ENCODE measurements at places on chromosomes 4 and X.
A peak's percentile ranks its signal among the peaks of the same experiment; 100 is the strongest.

- DNase-seq = no peak
Measured at GRCh38 chr4:8917321-8917811, 45.7 kb upstream of the HMX1 start.

DNA sequence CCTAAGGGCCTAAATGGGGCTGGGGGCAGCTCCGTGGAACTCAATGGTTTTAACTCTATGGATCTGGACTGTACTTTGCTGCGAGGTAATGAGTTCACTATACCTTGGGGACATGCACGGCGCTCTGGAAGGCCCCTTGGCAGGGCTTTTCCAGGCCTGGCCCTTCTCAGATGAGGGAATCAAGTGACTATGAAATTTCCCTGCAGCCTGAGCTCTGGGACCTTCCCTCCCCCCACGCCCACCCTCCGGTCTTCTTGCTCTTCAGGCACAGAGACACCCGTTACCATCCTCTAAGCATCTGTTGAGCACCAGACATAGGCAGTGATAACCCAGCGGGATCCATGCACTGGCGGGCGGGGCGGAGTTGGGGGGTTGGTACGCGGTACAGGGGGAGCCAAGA is 109.2 kb downstream of the PSAPL1 start:
- no peak for DNase-seq

DNA sequence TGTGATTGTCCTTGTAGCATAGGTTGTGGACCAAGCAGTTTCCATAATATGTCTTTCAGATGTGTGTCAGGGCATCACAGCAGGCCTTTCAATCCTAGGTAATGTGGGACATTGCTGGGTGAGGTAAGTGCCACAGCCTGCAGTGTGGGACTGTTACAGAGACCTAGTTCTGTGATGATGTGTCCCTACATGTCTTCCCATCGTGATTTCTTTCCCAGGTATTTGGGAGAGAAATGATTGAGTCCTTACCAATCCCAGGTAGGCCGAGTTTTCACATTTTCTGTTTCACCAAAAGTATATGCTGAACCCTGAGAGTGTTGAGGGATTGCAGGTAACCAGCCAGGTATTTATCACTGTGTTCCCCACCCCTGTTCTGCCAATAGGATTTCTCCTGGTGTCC is 10.6 kb upstream of the ATXN3L start:
- no peak for DNase-seq

- DNase-seq = no peak
Measured at GRCh38 chr4:13797061-13797460, 169.5 kb upstream of the BOD1L1 start.

DNA sequence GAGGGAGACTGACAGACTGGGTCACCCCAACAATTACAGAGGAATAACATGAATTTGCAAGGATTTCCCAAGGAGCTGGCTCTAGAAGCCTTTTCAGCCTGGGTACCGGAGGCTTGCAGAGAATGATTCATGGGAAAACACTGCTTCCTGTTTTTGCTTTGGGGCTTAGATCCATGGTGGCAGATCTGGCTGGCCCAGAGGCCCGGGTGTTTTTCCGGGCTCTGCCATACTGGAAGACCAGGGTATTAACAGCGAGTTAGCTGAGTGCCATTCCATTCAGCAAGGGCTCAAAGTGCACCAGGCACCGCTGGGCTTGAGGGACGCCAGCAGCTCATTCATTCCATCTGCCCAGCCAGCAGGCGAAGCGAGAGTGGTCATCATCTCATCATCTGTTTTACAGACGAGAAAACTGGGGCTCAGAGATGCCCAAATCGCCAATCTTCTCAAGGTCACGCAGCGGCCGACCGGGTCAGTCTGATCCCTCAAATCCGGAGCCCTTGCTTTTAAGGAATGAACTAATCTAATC is 1.3 kb downstream of the WDR1 start:
- DNase-seq = no peak

- DNase-seq = no peak
Measured at GRCh38 chrX:10109695-10110094, 47.1 kb upstream of the CLCN4 start.

GRCh38 chrX:10783451-10783995 is 163.1 kb upstream of the MID1 start:
- DNase-seq = no peak

DNA sequence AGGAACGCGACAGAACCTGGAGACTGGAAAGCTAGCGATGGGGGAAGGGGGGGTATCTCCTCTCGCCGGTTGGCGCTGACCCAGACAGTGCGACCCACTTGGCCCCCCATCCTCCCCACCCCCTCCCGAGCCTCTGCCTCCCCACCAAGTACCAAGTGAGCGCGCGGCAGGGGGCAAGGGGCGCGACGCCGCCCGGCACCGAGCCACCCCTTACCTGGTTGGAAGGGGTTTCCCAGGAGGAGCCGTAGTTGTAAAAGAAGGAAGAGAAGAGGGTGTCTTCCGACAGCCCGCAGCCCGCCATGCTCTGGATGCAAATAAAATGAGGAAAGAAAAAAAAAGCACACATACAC is 112.2 kb downstream of the DHX15 start:
- no peak for DNase-seq

DNA sequence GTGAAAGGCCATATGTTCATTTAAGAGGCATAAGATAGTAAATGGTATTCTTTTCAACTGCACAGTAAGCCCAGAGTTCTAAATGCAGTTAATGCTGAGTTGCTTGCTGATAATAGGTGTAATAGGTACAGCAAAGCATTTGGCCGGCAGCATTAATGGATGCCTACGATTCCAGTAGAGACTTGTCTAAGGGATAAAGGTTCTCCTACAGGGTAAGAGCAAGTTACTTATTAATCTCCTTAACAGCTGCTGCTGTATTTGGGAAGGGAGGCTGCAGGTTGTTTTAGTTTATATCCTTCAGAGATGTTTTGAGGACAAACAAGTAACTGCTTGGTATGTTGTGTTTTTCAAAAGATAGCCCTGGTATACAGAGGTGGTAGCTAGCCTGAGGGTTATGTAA is 16.8 kb downstream of the TSPAN7 start:
- no peak for DNase-seq

GRCh38 chr4:169485086-169485485 is 127.3 kb downstream of the NEK1 start:
- DNase-seq = no peak

DNA sequence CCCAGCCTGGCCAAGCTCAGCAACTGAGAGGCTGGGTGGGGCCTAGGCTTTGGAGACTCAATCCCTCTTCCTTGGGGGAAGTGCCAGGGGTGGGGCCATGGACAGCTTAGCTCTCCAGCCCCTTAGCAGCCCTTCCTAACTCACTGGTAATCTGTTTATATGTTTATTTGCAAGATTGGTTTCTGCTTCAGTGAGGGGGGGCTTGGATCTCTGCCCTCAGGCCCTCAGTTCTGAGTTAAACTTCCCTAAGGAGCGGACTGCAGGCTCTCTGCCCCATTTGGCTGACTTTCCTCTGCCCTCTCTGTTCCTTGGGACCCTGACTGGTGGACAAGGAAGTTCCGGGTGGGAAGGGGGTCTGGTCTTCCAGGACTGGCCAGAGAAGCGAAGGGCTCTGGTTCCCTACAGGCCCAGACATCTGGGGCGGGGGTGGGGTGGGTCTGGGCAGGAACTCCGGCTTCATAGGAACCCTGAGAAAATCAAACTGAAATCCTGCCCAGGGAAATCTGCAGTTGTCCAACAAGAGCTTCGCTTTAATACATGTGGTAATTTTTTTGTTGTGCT is 51.4 kb downstream of the NALF2 start:
- DNase-seq = no peak

DNA sequence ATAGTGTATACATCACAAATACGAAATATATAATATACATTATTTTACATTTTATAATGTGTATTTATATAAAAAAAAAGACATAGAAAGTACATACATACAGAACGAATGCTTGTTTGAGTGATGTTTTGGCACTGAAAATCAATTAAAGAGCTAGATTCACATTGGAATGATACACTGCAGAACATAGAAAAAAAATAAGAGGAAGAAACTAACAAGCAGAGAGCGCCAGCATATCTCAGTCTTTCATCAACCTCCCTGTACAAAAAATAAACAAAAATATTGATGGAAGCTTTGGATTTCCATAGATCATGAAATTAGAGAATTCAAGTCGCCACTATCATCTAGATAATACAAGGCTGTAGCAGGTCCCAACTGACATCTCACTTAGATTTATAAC is 420.6 kb downstream of the CENPC start:
- no peak for DNase-seq

DNA sequence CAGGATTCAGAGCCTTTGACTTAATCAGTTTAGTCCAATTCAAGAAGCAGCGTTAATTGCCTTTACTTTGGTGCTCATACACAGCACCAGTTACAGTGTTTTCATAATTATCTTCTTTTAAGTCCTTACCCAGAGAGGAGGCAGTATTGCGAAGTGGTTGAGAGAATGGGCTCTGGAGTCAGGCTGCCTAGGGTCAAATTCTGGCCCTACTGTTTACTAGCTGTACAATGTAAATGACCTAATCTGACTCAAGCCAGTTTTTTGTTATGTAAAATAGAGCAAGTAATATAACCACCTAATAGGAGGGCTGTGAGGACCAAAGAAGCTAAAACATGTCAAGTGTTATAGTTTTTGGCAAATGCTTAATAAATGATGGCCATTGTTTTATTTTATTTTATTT is 27.6 kb downstream of the WDR44 start:
- DNase-seq = peak; percentile 29
